Midbrain (tissue), 1 donor: ENCODE measurements at places on chromosomes 4 and X.
A peak's percentile ranks its signal among the peaks of the same experiment; 100 is the strongest.

GRCh38 chr4:25059791-25060190 is 29.0 kb upstream of the LGI2 start:
- no peak for DNase-seq

- peak; percentile 26 for DNase-seq
These were observed 7.2 kb upstream of the C1QTNF7 start for GRCh38 chr4:15420642-15421041.

- no peak for DNase-seq
These were observed 99.0 kb downstream of the WFS1 start for GRCh38 chr4:6368601-6369000.

- DNase-seq: no peak
These were observed 216.8 kb upstream of the PACRGL start for GRCh38 chr4:20483416-20483815.

DNA sequence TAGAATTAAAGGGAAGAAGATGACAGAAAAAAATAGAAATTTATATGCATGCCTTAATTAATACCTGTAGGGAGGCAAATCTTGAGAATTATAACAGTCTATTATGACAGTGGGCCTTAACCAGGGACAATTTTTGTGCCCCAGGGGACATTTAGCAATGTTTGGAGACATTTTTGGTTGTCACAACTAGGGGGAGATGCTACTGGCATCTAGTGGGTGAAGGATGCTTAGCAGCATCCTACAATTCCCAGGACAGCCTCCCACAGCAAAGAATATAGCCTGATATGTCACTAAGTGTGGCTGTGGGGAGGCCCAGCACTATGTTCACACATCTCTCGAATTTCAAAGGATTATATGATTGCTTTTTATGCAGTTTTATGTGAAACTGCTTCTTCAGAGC is 10.5 kb downstream of the GPR82 start:
- DNase-seq: peak; percentile 17

DNA sequence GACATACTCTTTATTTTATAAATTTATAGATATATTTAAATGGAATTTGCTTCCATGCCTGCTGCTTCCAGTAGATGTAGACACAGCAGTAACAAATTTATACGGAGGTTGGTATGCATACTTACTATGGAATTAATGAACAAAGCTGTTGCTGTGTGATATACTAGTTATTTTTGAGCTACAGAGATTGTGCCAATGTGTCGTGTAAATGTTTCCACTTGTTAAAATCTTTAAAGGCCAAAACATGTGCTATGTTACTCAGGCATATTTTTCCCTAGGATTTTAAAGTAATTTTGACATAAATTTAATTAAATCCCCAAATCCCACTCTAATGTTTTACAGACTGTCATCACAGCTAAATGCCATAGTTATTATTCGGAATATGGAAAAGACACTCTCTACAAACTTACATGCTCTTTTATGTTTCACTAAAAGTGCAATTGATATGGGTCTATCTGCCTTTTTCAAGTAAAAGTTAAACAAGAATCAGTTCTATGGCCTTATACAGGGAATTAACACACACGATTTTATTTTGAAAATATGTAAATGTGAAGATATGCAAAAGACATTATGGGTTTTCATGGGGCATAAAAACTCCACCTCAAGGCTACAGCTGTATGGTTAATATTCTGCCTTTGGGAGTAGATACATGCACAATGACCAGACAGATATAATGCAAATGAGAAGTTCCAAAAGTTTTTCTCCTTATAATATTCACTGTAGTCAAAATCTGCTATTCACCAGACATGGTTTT is 256.8 kb downstream of the FSTL5 start:
- DNase-seq: no peak

- no peak for DNase-seq
These were observed 9.7 kb downstream of the HOPX start for GRCh38 chr4:56671373-56671772.

DNA sequence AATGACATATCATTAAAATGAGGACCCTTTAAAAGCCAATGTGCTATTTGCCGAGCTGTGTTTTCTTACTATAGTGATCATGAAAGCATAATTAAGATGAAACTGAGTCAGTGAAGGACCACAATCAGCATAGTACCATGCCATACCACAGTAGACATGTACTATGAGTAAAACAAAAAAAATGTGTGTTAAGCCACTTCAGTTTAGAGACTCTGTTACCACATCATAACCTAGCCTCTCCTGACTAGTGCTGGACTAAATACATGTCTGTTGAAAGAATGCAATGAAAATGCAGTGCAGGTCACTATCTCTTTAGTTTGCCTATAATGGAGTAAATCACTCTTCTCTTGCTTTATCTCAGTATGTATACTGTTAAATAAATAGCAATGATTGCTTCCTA is 12.3 kb upstream of the DDX53 start:
- DNase-seq: no peak

- DNase-seq: no peak
These were observed 36.0 kb upstream of the SORCS2 start for GRCh38 chr4:7156328-7156727.

DNA sequence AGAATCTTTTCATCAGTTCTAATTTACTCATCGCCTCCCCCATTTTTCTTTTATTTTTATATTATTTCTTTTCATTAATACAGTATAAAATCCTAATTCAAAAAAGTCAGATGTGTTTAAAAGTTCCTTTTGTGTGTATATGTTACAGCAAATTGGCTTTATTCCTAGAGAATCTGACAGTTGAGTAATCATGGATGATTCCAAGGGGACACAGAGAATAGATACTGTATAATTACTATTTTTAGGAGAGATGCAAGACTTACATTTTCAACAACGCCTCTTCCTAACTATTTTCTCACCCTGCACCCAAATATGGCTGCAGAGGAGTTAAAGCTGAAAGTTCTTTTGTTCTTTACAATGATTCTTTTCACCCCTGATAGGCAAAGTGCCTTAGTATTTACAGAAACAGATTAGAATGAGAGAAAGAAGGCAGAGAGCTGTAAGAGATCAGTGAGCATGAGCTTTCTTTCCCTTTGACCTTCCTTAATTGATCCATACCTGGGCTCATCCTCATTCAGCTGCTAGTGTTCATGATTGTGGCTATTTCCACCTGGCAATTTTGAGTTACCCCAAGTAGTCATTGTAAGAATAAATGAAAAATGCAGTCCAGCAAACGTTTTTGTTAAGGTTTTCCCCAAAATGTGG is 210.8 kb downstream of the SLC4A4 start:
- DNase-seq: no peak

- DNase-seq: no peak
These were observed 122.1 kb downstream of the REELD1 start for GRCh38 chr4:146336410-146336807.

- DNase-seq: no peak
These were observed 98.2 kb downstream of the MAGEC1 start for GRCh38 chrX:142001934-142002333.

- no peak for DNase-seq
These were observed 89.4 kb upstream of the PPP2R3B start for GRCh38 chrX:475926-476723.

GRCh38 chr4:187451776-187452175 is 543.8 kb upstream of the ZFP42 start:
- DNase-seq: no peak

DNA sequence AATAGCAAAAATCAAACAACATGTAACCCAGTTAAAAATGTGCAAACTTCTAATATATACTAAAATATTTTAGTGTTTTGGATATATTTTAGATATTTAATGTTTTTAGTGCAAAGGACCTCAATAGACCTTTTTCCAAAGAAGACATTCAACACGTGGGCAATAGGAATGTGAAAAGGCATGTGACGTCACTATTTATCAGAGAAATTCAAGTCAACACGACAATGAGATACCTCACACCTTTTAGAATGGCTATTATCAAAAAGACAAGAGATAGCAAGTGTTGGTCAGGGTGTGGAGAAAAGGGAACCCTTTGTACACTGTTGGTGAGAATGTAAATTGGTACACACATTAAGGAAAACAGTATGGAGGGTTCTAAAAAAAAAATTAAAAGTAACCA is 115.6 kb upstream of the FAM47B start:
- DNase-seq: no peak

GRCh38 chrX:9539605-9540387 is 74.9 kb downstream of the TBL1X start:
- no peak for DNase-seq

DNA sequence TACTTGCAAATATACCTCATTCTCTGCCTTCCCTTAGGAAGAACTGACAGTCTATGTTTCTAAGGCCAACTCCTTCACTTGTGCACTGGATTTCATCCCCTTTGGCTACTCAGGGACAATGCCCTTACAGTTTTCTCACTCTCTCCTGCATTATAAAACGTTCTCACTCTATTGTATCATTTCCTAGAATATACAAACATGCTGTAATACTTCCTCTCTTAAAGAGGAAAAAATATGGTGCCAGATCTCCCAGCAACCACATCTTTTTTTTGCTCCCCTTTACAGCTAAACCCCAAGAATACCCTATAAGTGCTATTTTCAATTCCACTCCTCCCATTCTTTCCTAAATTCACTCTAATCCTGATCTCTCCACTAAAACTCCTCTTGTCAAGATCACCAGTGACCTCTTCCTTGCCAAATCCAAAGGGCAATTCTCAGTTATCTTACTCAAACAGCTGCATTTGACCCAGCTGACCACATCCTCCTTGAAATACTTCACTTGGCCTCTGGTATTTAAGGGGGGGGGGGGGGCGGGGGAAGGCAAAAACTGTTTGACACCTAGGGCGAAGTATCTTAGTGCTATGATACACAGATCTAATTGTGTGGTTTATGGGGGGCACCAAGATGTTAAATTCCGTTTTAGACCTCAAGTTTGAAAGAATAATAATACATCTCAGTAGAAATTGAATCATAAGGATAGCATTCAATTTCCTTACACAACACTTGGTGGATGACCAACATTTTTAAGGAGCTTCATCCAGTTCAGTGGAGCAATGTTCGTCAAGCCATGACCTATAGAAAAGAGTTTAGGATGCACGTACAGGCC is 1.6 kb downstream of the RCHY1 start:
- DNase-seq: no peak

DNA sequence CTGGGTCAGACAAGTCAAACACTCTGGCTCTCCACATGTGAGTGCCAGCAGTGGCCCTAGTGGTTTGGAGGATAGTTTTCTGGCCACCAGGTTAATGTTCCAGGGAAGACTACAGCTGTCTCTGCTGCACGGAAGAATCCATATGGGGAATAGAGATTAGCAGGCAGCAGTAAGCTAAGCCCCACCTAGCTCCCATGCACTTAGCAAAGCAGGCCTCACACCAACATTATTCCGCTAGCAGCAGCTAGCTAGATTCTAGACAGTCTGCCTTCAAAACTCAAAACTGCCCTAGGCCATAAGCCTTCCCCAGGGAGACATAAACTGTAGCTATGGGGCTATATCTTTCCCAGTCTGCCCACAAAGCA is 203.4 kb downstream of the CHIC1 start:
- no peak for DNase-seq

DNA sequence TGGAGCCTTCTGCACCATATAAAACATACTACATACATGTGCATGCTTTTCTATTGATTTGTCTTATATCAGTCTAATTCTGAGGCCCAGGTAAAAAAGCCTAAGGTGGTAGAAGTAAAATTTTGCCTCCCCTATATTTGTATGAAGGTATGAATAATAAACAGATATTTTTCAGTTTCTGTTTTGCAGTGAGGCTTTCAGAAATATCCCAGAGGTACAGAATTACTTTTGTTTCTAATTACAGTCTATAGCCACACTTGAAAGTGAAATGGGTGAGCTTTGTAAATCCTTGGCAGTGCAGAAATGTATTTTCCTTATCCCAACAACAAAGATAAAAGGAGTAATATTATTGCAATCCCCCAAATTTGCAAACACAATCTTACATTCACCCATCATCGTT is 59.5 kb downstream of the DDX60 start:
- no peak for DNase-seq

DNA sequence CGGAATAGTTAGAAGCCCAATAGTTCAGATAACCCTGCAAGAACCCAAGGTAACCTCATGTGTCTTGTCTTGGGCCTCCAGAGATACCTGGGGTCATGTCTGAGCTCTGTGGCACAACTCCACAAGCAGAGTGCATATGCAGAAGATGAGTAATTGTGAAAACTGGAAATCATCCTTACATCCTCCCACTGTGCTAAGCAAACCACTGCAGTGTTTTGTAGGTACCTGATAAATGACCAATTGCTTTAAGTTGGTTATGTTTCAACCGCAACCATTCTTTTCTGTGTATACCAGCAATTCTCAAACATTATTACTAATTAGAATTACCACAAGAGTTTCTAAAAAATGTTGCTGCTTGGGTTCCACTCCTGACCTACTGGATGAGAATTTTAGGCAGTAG is 73.2 kb downstream of the CBLL2 start:
- no peak for DNase-seq

DNA sequence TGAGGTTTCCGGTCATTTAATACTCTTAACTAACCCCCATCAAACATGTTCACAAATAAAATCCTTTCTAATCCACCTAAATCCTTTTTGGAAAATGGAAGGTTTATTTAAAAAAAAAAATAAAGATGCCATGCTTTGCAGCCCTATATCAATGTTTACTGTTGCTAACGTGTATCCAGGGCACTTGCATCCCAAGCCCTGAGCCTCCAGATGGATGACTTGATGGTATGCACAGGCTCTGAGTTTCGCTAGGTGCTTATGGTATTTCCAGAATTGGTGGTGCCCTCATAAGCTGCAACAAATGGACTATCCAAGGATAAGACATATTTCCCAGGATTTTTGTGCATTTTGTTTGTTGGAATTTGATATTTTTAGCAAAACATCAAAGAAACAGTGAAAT is 257.7 kb downstream of the PRDM5 start:
- no peak for DNase-seq

- no peak for DNase-seq
These were observed 59.6 kb upstream of the CASK start for GRCh38 chrX:41982953-41983352.

DNA sequence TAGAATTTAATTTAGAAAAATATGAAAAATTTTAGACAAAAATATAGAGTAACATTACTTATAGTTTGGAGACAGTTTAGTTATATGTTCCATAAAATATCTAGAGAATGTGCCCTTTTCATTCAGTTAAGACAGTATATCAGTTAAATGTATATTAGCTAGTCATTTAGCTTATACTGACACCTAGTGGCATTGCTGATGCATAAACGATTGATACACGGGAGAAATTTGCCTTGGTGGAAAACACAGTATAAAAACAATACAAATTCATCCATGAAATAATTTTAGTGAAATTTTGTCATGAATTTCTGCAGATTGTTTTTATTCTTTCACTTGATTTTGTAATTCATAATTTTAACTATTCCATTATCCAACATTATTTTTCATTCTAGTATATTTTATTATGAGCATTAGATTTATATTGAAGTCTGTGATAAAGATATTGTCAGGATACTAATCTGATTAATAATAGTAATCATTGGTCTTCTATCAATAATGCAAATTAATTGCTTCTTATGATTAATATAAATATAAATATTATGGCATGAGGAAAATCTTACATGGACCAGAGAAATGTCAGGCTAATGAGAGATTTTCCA is 219.0 kb downstream of the TLL1 start:
- DNase-seq: peak; percentile 45

DNA sequence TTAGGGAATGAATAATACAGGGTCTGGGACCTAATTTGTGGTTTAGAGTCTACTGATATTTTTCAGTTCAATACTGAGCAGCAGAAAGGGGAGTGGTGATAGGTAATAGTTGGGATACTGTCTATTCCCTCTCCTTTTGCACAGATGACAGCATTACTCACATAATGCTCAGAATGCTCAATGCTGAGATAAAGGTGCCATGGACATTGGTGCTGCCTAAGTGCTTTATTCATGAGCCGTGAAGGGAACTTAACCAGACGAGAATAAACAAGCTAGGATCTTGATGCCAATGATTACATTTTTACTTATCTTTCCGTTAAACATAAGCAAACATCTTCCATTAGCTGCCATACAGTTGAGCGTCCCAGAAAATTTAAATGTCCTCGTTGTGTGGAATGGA is 75.6 kb downstream of the STK32B start:
- DNase-seq: no peak
